CD4-positive, alpha-beta T cell treated with Interleukin-17A for 4 hours (primary cell): ENCODE measurements at places on chromosomes 11 and 22.

- DNase-seq, result no peak
Observed at GRCh38 chr11:44840085-44840478, 110.6 kb downstream of the TP53I11 start.

DNA sequence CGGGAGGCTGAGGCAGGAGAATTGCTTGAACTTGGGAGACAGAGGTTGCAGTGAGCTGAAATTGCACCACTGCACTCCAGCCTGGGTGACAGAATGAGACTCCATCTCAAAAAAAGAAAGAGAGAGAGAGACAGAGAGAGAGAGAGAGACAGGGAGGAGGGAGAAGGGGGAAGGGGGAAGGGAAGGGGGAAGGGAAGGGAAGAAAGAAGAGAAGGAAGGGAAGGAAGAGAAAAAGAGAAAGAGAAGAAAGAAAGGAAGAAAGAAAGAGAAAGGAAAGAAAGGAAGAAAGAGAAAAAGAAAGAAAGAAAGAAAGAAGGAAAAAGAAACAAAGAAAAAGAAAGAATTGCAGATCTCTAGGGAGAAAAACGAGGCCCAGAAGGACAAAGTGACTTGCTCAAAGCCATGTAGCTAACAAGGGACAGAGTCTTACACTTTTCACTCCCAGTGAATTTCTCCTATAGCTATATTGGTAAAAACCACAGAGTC, 73.8 kb upstream of the BIRC3 start:
- no peak for DNase-seq

DNA sequence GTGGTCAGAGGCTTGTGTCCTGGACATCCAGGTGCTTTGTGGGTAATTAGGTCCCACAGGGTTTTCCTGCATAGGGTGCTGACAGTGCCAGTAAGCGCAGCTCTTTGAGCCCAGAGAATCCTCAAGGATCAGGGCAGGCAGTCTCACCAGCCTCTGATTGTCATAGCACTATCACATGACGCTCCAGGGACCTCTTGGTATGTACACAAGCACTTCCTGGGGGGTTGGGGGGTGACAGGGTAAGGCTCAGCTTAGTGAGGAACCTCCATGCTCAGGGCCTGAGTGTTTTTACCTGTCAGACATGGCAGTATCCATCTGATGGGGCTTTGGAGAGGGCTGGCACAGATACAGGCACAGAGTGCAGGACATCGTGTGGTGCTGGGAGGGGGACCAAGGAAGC, 27.9 kb upstream of the SUSD2 start:
- peak; percentile 80 for DNase-seq

DNA sequence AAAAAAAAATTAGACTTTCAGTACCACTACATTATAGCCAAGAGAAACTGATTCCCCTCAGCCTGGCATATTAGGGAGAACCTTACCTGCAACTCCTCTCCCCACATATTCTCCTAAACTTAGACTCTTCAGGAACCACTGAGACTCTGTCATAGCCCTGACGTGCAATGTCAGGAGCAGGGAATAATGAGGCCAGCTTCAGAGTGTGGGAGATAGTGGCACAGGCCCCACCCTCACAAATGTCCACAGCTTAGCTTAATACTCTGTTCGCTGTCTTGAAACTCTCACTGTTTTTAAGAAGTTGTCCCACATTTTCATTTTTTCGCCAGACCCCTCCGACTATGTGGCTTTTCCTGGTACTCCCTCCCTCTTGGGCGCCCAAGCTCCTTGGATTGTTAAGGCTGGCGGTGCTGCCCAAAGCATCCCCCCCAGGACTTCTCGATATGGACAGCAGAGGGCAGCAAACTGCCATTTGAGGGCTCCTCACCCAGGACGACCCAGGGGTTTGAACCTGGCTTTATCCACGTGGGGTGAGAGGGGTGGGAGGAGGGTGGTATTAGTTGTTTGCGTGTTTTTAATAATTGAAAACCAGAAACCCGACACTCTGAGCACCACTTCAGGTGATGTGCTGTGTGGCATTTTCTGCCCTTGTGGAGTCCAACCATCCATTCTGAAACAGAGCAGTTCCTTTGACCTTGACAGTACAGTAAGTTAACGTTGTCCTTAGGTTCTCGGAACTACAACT, 45.2 kb upstream of the RASSF10 start:
- peak; percentile 57 for DNase-seq
